HuH-7.5 (cell line): ENCODE measurements at places on chromosomes 11 and 22.

DNA sequence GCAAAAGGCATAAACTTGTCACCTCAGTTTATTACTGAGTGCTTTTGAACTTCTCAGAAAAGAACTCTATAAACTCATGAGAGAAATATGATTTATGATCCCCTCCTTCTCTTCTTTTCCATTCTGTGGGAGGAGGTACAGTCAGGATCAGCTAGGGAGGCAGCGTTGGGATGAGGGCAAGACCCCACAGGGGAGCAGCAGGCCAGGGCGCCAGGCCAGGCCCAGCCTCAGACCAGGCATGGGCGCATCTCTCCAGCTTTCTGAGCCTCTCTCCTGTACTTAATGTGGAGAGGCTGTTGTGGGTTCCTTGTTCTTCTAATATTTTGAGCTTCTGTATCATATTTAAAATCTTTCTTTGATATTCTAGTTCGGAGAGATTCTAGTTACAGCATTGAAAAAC, 71.7 kb downstream of the C22orf31 start:
- DNase-seq = no peak

DNA sequence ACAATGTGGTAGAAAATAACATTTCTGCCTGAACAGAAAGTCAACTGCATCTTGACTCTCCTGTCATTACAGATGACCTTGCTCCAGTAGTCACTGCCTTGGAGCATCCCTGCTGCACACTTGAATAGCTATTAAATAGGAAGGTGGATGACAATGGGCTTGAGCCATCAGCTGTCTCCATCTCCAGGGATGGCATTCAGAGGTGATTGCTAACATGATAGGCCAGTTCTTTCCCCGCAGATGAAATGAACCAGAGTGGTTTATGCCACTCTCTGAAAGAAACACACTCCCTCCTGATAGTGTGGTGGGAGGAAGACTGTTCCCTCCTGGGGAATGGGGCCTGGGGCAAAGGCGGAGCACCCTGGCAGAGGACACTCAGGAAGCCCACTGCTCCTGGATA, 57.1 kb upstream of the OLFML1 start:
- DNase-seq = no peak

DNA sequence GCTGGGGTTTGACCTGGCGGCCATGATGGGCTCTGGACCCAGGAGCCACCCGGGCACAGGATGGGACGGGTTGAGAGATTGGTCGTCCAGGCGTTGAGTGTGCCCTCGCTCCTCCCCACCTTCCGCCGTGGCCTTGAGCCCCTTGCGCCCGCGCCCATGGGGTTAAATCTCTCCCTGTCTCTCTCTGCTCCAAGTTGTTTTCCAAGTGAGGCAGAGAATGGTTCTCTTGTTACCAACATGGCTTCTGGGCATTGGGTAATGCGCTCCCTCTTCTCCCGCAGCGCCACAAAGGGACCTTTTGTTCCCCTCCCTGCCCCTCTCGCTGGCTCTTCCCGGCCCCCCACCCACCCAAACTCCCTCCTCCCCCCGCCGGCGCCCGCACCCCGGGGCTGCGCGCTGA, 18.8 kb upstream of the PICK1 start:
- DNase-seq = no peak

- no peak for DNase-seq
These were observed at the start of gene PVALB for GRCh38 chr22:36816636-36817524. TSS of gene PVALB (minus strand) at chr22:36817035. CDS start at chr22:36817005, 30 bp downstream.

GRCh38 chr11:35980686-35981390, 37.0 kb downstream of the LDLRAD3 start:
- DNase-seq = no peak

GRCh38 chr22:19129871-19130270, 1.2 kb upstream of the TSSK2 start:
- DNase-seq = no peak

DNA sequence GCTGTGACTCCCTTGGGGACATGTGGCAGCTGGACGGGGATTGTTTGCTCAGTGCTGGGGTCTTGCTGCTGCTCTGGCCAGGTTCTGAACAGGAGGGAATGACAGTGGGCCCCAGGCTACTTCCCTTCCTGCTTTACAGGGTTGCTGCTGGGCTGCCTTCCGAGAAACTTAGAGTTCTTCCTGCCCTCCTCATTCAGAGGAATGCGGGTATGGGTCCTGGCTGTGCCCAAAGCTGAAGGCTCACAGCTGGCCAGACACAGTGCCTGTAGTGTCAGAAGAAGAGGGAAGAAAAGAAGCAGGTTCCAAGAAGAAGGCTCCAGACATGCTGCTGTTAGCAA, 108.3 kb upstream of the PARVA start:
- no peak for DNase-seq

- no peak for DNase-seq
These were observed 17.8 kb downstream of the AP1B1 start for GRCh38 chr22:29370537-29370936.

DNA sequence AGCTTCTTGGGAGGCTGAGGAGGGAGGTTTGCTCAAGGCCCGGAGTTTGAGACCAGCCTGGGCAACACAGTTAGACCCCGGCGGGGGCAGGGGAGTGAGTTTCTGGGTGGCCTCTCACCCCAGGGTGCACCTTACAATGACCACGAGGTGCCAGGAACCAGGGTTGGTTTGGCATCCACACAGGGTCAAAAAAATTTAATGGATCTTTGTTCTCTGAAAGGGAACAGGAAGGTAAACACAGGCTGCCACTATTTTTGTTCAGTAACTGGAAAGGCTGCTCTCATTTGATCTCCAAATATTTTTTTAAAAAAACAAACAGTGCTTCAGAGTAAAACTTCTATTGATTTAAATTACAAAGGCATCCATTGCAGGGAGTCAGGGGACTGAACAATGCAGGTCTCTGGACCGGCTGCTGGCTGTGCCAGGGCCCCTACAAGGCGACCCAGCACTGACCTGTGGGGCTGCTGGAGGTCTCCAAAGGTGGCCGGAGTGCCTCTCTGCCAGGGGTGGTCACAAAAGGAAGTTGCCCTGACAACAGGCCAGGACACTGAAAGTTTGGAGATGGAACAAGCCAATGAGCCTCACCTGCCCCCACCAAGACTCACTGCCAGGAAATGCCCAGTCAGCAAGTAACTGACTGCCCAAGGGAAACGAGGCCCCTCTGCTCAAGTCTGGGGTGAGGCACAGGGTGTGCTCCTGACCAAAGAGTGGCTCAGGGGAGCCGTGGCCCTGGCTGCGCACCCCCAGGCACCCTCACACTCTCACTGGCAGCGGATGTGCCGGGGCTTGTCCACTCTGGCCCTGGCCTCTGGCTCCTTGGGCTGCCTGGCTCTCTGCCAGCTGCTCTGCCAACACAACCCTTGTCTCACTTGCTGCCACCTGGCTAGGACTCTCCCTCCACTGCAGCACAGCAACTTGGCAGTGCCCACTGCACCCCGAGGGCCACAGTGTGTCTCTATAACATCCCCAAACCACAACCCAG, 51.8 kb downstream of the ARFGAP3 start:
- DNase-seq = no peak

DNA sequence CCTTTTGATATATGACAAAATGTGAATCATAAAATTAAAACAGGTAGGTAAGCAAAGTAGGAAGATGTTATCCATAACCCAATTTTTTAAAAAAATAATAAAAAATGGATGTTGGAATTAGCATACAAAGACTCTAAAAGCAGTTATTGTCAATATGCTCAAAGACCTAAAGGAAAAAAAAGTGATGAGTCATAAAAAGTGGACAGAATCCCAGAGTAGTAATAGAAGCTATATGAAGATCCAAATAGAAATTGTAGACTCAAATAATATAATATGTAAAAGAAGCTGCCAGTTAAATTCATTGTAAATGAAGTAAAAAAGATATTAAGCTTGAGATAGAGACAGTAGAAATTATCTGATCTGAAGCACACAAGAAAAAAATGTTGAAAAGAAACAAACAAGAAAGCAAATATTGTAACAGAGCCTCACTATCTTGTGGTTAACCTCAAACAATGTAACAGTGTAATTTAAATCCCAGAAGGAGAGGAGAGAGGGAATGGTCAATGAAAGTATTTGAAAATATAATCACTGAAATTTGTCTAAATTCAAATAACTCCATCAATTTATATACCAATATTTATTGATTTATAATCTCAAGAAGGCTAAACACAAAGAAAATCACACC, 773.4 kb upstream of the RAG2 start:
- no peak for DNase-seq

- DNase-seq = no peak
These were observed 292 bp downstream of the SCGB2A1 start for GRCh38 chr11:62208785-62209144.

DNA sequence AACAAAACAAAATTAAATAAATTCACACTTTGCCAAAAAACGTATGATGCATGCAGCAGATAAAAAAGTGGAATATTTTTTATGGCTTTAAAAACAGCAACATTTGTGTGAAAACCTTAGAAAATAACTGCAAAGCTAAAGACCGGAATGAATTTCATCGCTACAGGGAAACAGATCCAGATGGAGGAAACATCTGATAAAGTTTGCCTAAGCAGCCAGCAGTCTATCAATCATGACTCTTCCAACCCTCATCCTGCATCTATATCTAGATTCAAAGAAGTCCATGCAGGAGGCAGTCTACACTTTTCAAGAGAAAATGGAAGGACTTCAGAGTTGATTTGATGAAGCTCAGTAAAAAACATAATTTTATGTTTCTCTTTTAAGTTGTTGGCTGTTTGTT, 126.8 kb downstream of the SWAP70 start:
- no peak for DNase-seq

GRCh38 chr11:69443138-69443967, 38.1 kb upstream of the LINC01488 start:
- no peak for DNase-seq

- DNase-seq = no peak
These were observed 26.3 kb downstream of the SYTL2 start for GRCh38 chr11:85784480-85785265.

- no peak for DNase-seq
These were observed 40.9 kb upstream of the OR9Q1 start for GRCh38 chr11:57982776-57983175.

DNA sequence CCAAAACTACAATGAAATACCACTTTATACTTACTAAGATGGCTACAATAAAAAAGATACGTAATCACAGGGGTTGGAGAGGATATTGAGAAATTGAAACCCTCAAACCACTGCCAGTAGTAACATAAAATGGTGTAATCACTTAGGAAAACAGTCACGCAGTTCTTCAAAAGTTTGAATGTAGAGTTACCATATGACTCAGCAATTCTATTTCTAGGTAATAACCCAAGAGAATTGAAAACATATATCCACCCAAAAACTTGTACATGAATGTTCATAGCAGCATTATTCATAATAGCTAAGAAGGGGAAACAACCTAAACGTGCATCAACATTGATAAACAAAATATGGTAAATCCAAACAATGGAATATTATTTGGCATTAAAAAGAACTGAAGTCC, 24.4 kb upstream of the PSMA1 start:
- no peak for DNase-seq

DNA sequence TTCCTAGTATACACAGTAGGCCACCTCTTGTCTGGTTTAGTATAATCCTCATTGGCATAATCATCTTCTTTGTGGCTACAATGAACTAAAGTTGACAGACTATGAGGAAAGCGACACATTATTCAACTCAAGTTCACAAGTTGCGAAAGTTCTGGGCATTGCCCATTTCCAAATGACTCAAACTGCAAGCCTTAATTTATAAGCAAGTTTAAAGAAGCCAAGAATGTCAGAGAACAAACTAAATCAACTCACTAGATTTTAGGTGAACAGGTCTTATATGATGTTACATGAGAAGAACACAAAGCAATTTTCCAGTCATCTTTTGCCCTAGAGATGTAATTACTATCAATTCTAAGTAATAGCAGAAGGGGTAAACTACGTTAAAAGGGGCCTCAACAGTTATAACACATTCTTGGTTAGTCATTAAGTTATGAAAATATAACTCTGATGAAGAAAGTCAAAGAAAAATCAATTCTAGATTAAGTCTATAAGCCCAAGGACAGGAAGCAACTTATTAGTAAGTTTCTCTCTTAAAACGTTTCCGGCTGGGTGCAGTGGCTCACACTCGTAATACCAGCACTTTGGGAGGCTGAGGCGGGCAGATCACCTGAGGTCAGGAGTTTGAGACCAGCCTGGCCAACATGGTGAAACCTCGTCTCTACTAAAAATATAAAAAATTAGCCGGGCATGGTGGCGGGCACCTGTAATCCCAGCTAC, 21.5 kb downstream of the PICALM start:
- DNase-seq = no peak

DNA sequence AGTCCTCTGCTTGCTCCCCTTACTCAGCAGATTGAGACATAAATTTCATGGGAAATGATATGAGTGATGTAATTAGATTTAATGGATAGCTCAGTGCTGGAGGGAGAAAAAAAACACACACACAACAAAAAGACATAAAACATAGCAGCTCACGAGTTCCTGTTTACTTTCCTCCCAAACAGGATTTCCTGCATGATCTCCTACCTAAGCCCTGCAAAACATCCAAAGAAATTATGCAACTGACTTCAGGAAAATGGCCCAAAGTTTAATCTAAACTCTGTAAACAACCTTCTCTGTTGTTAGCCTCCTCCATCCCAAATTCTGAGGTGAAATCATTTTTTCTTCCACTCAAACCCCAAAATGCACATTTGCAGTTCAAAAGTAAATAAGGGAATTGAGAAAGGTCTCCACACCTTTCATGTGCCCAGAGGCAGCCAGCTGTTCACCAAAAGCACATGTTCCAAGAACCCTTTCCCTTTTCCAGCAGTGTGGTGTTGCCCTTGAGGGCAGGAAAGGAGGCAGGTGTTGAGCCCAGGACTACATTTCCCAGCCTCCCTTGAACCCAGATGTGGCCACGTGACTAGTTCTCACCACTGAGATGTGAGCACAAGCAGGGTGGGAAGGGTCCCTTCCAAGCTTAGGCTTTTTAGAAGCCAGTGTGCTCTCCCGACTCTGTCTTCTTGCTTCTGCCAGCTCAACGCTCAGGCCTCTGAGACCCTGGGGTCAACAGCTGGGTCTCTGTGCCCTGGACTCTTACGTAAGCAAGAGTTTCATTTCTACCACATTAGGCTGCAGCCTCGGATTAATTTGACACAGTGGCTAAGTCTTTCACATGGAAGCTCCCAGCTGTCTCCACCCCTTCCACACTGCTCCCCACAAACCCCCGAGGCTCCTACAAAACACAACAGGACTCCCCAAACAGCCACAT, 301.2 kb downstream of the CTTN start:
- peak; percentile 51 for DNase-seq
